ENCODE measurements at places on chromosomes 12 and 14.

DNA sequence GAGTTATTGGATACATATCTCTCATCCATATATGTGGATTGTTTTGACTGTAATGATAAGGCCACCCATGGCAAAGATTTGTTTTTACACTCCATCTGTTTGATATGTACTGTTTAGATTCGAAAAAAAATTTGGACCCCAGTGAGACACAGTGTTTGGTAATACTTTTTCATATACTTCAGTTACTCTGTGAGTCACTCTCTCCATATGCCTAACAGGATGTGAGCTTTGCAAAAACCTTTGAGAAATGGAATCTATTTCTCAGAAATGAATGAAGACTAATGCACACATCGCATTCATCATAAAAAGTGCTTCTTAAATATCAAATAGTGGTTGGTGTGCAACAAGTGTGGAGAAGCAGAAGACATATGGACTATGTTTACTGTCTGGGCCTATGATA, 781.5 kb downstream of the SLC6A15 start:
- no peak for DNase-seq

GRCh38 chr12:2854669-2855453, 2.0 kb downstream of the TEX52 start:
- no peak for DNase-seq

- DNase-seq = peak; percentile 93
These were observed 229.6 kb downstream of the BCAT1 start for GRCh38 chr12:24719293-24719721.

DNA sequence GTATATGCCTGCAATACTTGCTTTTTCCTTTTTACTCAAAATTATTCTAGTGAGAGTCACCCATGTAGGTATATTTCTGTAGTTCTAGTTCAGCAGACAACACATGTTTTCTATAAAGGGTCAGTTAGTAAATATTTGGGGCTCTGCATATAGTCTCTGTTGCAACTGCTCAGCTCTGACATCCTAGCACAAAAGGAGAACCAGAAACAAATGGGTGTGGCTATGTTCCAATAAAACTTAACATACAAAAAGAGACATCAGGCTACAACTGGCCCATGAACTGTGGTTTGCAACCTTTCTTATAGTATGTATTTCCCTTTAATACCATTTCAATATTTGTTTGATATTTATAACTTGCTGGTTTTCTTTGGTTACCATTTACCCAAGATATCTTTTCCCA, 11.9 kb downstream of the NT5DC3 start:
- no peak for DNase-seq

DNA sequence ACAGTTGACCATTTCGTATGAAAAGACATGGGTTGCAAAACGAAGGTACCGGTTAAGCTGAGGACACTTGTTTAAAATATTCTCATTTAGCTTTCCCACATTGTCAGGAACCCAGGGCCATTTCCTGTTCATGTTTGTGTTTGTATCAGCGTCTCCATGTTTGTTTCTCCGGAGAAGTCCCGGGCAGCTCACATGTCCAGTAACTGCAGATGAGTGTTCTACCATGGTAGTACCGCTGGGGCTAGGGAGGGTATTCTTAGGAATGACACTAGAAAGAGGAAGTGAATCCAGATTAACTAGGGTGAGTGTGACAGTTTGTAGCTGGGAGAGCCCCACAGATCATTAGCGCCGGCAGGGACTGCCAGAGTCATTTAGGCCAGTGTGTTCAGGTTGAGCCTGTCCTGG, 50.0 kb upstream of the EVL start:
- DNase-seq = no peak

- DNase-seq = no peak
These were observed 101.7 kb downstream of the KIF21A start for GRCh38 chr12:39341179-39341578.

DNA sequence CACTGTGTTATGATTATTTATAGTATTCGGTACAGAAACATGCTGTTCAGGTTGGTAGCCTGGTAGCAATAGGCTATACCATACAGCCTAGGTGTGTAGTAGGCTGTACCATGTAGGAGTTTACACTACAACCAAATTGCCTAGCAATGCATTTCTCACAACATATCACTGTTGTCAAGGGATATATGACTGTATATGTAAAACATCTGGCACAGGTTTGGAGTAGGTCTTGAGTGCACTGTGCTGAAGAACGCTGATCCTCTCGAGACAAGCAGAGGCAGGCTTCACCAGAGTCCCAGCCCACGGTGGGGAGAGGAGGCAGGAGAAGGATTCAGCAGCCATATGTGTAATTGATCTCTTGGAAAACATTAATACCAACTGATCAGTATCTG, 15.0 kb upstream of the TBX5 start:
- DNase-seq = no peak

DNA sequence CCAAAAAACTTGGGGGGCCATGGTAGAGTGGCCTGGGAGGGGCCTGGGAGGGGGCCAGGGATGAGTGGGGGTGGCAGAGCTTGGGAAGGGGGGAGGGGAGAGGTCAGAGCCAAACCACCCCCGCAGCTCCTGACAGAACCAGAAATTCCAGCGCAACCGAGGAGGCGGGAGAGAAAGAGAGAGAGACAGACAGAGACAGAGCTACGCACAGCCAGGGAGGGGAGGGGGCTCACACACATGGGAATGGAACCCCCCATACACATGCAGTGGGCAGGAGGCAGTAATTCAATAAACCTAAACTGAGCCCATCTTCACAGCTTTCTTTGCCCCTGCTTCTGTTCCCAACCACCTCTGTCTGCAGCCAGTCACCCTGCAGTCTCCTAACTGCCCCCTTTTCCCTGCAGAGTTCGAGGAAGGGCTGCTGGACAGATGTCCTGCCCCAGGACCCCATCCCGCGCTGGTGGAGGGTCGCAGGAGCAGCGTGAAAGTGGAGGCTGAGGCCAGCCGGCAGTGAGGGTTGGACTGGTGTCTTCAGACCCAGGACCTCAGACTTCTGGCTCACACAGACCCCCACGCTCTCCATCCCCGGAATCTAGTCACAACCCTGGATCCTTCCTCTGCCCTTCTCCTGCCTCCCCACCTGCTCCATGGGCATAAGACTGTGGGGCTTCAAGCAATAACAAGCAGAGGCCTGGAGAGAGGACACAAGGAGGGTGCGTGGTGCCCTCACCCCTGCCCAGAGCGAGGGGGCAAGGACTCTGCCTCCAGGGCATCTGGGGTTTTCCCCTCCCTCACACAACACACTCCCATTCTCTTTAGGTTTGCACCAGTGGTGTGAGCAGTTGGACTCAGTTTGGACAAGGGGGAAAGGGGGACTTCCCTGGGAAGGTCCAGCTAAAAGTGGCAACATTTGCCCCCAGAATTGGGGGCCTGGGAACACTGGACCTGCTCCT, 5.6 kb downstream of the NAB2 start:
- DNase-seq = no peak

DNA sequence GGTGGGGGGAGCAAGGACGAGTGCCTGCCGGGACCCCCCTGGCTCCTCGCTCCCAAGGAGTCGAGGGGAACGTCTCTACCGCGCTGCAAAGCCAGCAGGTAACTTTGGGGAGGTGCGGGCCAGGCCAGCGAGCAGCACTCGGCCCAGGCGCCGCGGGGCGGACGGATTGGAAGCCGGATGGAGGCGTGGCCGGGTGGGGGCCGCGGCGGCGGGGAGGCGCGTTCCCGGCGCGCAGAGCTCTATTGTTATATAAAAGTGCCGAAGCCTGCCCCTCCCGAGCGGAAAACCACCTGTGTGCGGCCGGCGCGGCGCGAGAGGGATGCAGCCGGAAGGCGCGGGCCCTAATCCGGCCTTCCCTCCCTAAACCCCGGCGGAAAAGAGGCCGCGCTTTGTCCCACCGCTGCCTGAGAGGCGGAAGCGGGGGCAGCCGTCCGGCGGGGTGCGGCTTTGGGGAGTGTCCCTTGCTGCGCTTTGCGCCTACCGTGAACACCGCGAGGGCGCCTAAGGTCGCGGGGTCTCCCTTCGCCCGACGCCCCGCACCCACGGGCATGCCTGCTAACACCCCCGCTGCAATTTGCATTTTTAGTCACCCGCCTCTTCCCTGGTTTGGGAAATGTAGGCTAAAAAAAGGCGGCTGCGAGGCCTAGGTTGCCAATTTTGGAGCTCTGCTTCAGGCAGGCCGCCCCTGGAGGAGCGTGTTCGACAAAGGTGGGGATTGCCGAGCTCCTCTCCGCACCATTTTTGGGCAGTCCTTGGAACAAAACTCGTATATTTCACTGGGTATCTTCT, 1.7 kb upstream of the DUSP6 start:
- DNase-seq = peak; percentile 87

GRCh38 chr14:52351233-52352060, 37.3 kb downstream of the PTGER2 start:
- DNase-seq = peak; percentile 67

- no peak for DNase-seq
These were observed 11.9 kb downstream of the DGLUCY start for GRCh38 chr14:91125801-91126200.

- DNase-seq = peak; percentile 95
These were observed at the start of gene CALM1 for GRCh38 chr14:90396341-90397339. Gene CALM1, plus strand, starts transcription at chr14:90397029. Its CDS starts 202 bp downstream, at chr14:90397231.

- peak; percentile 74 for DNase-seq
These were observed 1392.4 kb upstream of the TMEM132C start for GRCh38 chr12:126874427-126875026.

- DNase-seq = no peak
These were observed 91.6 kb upstream of the HIF1A start for GRCh38 chr14:61603736-61604135.

DNA sequence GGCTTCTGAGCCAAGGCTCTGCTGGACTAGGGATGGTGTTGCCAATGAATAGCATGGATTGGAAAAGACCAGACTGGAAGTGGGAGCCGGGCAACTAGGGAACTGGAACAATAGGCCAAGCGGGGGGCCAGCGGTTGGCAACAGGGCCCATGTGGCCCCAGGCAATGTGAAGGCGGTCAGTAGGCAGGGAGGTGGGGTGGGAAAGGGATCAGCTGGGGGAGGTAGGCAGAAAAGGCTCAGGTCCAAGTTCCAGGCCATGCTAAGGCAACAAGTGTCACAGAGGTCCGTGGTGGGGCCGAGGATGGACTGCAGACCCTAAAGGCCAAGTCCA, 14.9 kb upstream of the MLXIP start:
- DNase-seq = no peak

GRCh38 chr14:61889914-61890351, 127.7 kb downstream of the SNAPC1 start:
- no peak for DNase-seq

DNA sequence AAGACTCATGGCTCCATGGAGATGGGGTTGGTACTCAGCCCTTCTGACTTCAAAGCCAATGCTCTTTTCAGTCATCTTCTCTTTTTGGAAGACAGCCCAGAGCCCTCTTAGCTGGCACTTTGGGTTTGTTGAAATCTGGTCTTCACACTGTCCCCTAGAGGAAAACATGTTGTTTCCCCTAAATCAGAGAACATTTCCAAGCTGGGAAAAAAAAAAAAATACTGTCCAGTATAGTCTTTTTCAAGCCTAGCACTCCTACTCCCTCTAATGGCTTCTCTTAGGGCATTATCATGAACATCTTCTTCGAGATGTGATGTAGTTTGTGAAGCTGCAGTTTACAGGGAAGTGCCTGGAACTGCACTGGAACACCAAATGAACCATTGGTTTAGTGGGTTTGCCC, 3.0 kb upstream of the ZC3H14 start:
- DNase-seq = peak; percentile 24

- no peak for DNase-seq
These were observed 389.0 kb upstream of the RPL10L start for GRCh38 chr14:47040550-47040949.

GRCh38 chr12:510071-510825, 50.5 kb downstream of the B4GALNT3 start:
- DNase-seq = peak; percentile 61

DNA sequence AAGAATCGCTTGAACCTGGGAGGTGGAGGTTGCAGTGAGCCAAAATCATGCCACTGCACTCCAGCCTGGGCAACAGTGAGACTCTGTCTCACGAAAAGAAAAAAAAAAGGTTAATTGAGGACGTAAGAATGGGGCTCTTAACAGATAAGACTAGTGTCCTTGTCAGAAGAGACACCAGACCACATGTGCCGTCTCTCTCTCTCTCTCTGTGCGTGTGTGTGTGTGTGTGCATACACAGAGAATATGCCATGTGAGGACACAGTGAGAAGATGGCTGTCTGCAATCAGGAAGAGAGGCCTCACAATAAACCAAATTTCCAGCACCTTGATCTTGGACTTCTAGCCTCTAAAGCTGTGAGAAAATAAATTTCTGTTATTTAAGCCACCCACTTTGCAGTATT, 11.7 kb upstream of the ERC1 start:
- DNase-seq = no peak

DNA sequence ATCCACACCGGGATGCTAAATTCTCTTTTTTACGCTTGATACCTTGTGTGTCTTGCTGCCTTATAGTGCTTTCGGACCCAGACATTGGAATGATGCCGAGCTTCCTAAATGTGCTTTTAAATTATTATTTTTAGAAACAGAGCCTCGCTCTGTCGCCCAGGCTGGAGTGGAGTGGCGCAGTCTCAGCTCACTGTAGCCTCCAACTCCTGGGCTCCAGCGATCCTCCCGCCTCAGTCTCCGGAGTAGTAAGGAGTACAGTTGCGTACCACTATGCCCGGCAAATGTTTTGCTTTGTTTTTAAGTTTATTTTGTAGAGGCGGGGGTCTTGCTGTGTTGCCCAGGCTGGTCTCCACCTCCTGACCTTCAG, 489 bp upstream of the EML5 start:
- no peak for DNase-seq

DNA sequence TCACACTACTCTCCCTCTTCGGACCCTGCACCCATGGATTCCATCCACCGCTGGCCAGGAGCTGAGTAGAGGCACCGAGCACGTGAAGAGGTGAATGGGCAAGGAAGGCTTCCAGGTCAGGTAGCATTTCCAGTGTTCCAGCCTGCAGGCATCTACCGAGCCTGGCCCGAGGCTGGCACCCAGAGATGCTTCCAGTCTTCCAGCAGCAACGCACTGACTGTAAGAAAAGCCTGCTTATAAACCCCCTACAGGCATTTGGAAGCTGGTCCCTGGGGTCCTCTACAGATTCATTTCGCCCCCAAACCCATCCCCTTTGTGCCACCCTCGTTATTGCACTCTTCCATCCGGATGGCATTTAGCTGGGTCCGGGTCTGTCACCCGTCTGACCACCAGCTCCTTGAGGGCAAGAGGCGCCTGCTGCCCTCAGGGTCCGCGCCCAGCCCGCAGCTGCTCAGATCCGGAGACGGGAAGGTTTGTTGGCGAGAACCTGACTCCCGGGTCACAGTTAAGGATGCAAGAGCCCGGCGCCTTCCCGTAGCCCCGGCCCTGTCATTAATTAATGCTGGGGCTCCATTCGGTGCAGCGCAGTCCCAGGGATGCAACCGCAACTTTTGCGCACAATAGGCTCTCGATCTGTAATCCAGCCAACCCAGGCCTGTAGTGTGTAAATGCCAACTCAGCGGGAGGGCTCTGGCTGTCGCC, 614 bp upstream of the MARK3 start:
- DNase-seq = no peak

GRCh38 chr12:115574826-115575225, 702.7 kb downstream of the MED13L start:
- DNase-seq = no peak

DNA sequence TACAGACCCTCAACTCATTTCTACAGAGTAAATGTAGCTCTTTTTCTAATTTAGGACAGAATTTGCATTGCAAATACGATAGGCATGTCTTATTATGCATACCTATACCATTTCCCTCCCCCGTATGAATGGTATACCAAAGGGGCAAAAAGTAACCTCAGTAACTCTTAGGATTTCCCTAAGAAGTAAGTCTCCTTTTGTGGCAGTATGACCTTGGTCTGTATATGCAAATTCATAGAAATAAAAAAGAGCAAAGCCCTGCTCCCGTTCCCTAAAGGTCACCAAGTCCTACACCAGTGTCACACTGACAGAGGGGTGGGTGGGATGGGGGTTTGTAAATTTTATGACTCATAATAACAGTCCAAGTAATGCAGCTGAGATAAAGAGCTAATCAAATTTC, 365.8 kb upstream of the CCDC196 start:
- no peak for DNase-seq
